Urinary bladder (tissue), 4 donors: ENCODE measurements at places on chromosomes 7 and 10. TPM values are rescaled to one million over a fixed set of nuclear protein-coding genes. Genes with fewer than 3 reads are reported as not detected.

The MMD2 gene
- not detected for polyA plus RNA-seq

- DNase-seq, result no peak
Measured at GRCh38 chr7:20131776-20132175, 85.4 kb downstream of the MACC1 start.

The SP4 gene
- polyA plus RNA-seq, result 4.0 TPM

DNA sequence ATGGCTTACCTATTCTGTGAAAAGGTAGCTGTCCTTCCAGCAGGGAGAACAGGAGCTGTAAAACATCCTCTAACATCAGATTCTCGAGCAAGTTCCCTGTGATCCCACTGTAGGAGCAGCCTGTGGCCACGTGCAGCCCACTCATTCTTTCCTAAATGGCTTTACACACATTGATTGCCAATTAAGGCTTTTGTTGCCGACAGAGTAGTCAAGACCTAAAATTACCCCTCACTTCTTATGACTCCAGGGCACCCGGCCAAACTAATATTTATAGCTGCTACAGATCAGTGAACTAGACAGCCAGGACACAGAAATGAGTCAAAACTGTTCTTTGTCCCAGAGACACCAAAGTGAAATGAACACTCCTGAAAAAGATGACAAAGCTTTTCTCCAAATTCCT is 832.1 kb downstream of the SORCS3 start:
- DNase-seq, result no peak

- no peak for DNase-seq
Measured at GRCh38 chr10:19935176-19935575, 118.9 kb downstream of the PLXDC2 start.

- no peak for DNase-seq
Measured at GRCh38 chr7:127794551-127794950, 142.6 kb downstream of the SND1 start.

The H2BK1 gene
- polyA plus RNA-seq, result not detected

GRCh38 chr10:28698075-28698474 is 20.8 kb downstream of the BAMBI start:
- no peak for DNase-seq

DNA sequence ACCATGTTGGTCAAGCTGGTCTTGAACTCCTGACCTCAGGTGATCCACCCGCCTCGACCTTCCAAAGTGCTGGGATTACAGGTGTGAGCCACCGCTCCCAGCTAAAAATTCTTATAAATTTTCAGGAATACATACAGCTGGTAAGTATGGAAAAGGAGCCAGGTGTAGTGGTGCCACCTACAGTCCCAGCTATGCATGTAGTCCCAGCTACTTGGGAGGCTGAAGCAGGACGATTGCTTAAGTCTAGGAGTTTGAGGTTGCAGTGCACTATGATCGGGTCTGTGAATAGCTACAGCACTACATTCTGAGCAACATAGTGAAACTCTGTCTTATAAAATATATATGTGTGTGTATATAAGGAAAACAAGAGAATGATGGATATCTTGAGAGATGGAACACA is 19.0 kb downstream of the LDB1 start:
- DNase-seq, result no peak
